ENCODE measurements at places on chromosomes 7 and 10.

- no peak for DNase-seq
Observed at GRCh38 chr10:97002670-97003069, 170.6 kb downstream of the LCOR start.

- DNase-seq = no peak
Observed at GRCh38 chr10:76185471-76186301, 754.3 kb downstream of the LRMDA start.

GRCh38 chr7:94297397-94297838 lies 97.3 kb upstream of the COL1A2 start:
- no peak for DNase-seq

DNA sequence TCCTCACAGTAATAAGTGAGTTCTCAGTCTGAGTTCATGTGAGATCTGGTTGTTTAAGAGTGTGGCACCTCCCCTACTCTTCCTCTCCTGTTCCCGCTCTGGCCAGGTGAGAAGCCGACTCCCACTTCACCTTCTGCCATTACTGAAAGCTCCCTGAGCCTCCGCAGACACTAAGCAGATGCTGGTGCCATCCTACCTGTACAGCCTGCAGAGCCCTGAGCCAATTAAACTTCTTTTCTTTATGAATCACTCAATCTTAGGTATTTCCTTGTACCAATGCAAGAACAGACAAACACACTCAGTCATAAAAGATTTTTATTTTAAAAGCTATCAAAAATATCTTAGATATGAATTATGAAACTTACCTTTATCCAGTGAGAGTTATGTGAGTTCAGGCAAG lies 39.5 kb upstream of the PFKP start:
- DNase-seq = no peak

GRCh38 chr7:158726277-158726807 lies 21.7 kb upstream of the NCAPG2 start:
- no peak for DNase-seq

GRCh38 chr10:49109669-49110340 lies 5.5 kb downstream of the VSTM4 start:
- DNase-seq = no peak

Data from DMS 273 treated with DMSO at 0.1 percent for 48 hours (cell line).